Peyer's patch (tissue), 4 donors: ENCODE measurements at places on chromosomes 6 and 20. TPM values are rescaled to one million over a fixed set of nuclear protein-coding genes. Genes with fewer than 3 reads are reported as not detected.

- H3K27me3 ChIP-seq, result no peaks in the 10 kb centered on the region
- H3K4me3 ChIP-seq, result no peak overlapping the region
- no peaks in the 10 kb centered on the region for H3K36me3 ChIP-seq
- no peak for DNase-seq
- H3K4me1 ChIP-seq, result no peaks in the 10 kb centered on the region
Measured at GRCh38 chr20:8049310-8049709, 29.7 kb upstream of the TMX4 start.

DNA sequence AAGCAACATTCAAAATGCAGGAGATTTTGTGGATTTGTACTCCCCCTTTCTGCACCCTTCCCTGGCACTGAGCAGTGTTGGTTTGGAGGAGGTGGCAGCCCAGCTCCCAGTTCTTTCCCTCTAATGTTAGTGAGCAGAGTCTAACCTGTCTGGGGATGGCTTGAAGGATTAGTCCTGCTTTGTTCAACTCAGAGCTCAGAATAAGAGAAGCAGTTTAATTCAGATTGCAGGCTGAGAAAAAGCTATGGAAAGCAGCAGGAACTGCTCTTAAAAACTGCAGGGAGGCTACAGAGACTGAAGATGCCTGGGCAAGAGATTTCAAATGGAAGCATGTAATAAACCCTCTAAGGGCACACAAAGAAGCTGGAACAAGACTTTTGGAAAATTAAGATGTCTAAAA lies 223.4 kb upstream of the GGTLC1 start:
- H3K4me3 ChIP-seq, result no peak overlapping the region
- H3K36me3 ChIP-seq, result no peaks in the 10 kb centered on the region
- no peak overlapping the region for H3K27ac ChIP-seq
- H3K4me1 ChIP-seq, result no peaks in the 10 kb centered on the region

The RAET1E gene
- total RNA-seq, result not detected

The HLA-DMB gene
- 59.4 TPM for total RNA-seq

The ZFP57 gene
- not detected for total RNA-seq

The OLIG3 gene
- total RNA-seq, result not detected

- no peaks in the 10 kb centered on the region for H3K4me1 ChIP-seq
- H3K27ac ChIP-seq, result no peak overlapping the region
- no peaks in the 10 kb centered on the region for H3K27me3 ChIP-seq
- peak; percentile 25 for DNase-seq
- no peak overlapping the region for H3K4me3 ChIP-seq
Measured at GRCh38 chr6:6494677-6495076, 93.8 kb upstream of the LY86 start.

DNA sequence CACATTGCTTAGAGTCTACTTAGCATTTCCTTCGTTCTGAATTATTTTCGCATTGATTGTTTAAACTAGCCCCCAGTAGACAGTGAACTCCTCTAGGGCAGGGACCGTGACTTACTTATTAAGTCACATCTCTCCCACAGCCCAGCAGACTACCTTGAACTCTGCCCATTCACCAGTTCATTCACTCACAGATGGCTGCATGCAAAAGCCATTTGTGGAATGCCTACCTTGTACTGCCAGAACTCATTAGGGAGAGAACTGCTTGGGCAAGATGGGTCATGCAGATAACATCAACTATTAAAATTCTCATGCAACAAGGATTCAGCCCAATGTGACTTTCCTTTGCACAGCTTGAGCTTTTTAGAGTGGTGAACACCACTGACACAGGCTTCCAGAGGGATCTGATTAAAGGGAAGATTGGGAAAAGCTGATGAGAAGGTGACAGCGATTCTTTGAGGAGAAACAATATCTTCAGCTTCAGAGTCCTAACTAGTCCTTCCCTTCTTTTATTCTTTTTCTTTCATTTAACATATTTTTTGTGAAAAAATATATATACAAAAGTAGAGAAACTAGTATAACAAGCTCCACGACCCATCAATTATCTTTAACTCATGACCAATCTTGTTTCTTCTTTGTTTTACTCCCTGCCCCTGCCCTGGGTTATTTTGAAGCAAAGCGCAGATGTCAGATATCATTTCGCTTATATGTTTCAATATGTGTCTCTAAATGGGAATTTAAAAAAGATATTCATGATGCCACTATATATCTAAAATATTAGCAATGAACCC lies 273.9 kb downstream of the CDC5L start:
- no peaks in the 10 kb centered on the region for H3K36me3 ChIP-seq
- no peak overlapping the region for H3K27ac ChIP-seq
- H3K27me3 ChIP-seq, result no peaks in the 10 kb centered on the region
- no peak overlapping the region for H3K4me3 ChIP-seq
- no peak for DNase-seq

The SLC22A16 gene
- total RNA-seq, result not detected

- no peak overlapping the region for H3K4me3 ChIP-seq
- H3K36me3 ChIP-seq, result peaks cover 23% of the 10 kb centered on the region
- no peak for DNase-seq
- H3K4me1 ChIP-seq, result no peaks in the 10 kb centered on the region
Measured at GRCh38 chr6:3305216-3305565, 46.4 kb downstream of the PSMG4 start.

The RAD21L1 gene
- not detected for total RNA-seq

The MYCT1 gene
- total RNA-seq, result 11.0 TPM

The SYCP2 gene
- total RNA-seq, result 35.5 TPM

- H3K36me3 ChIP-seq, result no peaks in the 10 kb centered on the region
- no peaks in the 10 kb centered on the region for H3K27me3 ChIP-seq
- no peak for DNase-seq
- no peak overlapping the region for H3K4me3 ChIP-seq
- H3K27ac ChIP-seq, result no peak overlapping the region
Measured at GRCh38 chr20:57198132-57199072, 68.0 kb downstream of the BMP7 start.

DNA sequence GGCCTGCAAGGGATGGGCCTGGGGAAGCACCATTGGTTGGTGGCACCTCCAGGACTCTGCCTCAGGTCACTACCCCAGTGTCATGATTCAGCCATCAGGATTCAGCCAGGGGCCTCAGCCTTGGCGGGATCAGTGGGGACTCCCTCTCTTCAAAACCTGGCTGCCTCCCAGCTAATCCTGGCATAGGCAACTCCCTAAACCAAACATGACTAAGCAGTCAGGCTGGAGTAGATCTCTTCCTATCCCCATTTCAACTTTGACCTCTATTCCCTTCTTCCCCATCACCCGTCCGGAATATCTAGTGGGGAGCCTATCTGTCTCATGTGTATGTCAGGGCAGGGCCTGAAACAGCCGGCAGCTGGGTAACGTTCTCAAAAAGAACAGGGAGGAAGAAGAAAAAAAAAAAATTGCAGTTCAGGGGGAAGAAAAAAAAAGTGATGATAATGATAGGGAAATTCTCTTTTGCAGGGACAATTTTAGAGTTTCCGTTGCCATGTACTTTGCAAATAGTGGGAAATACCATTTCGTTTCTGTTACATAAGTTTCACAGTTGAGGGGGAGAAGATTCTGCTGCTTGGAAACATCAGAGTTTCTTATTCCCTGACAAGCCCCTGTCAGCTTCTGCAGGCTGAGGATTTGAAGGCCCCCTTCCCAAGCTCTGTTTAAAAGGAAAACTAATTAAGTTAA lies 4.1 kb upstream of the PREX1 start:
- no peaks in the 10 kb centered on the region for H3K4me1 ChIP-seq
- no peaks in the 10 kb centered on the region for H3K27me3 ChIP-seq
- H3K27ac ChIP-seq, result no peak overlapping the region
- H3K36me3 ChIP-seq, result no peaks in the 10 kb centered on the region

The IMPG1 gene
- total RNA-seq, result not detected

GRCh38 chr6:2433266-2433665 lies 187.9 kb upstream of the GMDS start:
- no peak overlapping the region for H3K4me3 ChIP-seq
- H3K27ac ChIP-seq, result no peak overlapping the region
- H3K4me1 ChIP-seq, result no peaks in the 10 kb centered on the region
- no peak for DNase-seq
- no peaks in the 10 kb centered on the region for H3K36me3 ChIP-seq
- H3K27me3 ChIP-seq, result no peaks in the 10 kb centered on the region

GRCh38 chr6:2875359-2876191 lies 27.5 kb downstream of the SERPINB9 start:
- peaks cover 27% of the 10 kb centered on the region for H3K4me1 ChIP-seq
- no peaks in the 10 kb centered on the region for H3K36me3 ChIP-seq
- H3K27me3 ChIP-seq, result no peaks in the 10 kb centered on the region
- H3K4me3 ChIP-seq, result peak overlapping the region; percentile 59

The COL12A1 gene
- 53.1 TPM for total RNA-seq

The DNAH8 gene
- not detected for total RNA-seq

The TSPO2 gene
- total RNA-seq, result not detected

GRCh38 chr6:125611573-125612344 lies 137.7 kb upstream of the HEY2 start:
- H3K4me1 ChIP-seq, result no peaks in the 10 kb centered on the region
- H3K4me3 ChIP-seq, result no peak overlapping the region
- H3K27ac ChIP-seq, result no peak overlapping the region
- no peaks in the 10 kb centered on the region for H3K36me3 ChIP-seq
- DNase-seq, result no peak

DNA sequence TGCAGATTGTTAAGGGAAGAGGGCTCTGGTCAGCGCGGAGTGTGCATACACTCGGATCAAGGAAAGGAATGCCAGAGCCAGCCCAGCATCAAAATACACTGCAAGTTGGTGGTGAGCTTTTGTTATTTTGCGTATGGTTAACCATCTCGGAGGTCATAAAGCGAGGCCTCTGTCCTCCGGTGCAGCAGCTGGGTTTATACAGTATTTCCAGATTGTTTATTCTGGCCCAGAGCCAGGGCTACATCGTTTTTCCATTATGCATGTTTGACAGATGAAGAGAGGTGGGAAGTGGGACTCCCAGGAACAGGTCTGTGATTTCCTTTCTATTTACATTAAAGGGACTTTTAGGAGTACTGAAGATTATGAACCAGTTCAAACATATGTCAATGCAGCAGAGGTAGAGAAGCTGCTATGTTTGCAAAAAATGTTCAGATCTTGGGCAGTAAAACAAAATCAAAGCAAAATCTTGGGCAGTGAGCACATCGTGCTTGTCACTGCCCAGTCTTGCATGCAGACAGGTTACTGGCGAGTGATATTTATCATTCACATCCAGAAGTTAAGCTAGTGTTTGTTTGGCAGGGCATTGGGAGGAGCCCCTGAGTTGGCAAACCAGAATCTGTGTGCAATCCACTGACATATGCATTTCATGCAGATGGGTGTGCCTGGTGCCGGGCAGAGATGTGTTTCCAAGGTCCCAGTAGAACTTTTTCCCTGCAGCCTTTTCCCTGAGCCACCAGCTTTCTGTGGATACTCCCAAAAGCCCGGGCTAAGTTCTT lies 256.3 kb upstream of the TAB2 start:
- no peaks in the 10 kb centered on the region for H3K27me3 ChIP-seq
- no peak overlapping the region for H3K4me3 ChIP-seq
- DNase-seq, result no peak
- peaks cover 10% of the 10 kb centered on the region for H3K4me1 ChIP-seq
- H3K36me3 ChIP-seq, result no peaks in the 10 kb centered on the region

The PCK1 gene
- total RNA-seq, result 98.2 TPM

GRCh38 chr6:2733736-2734480 lies 16.8 kb downstream of the MYLK4 start:
- no peak for DNase-seq
- H3K4me3 ChIP-seq, result no peak overlapping the region
- H3K4me1 ChIP-seq, result no peaks in the 10 kb centered on the region

DNA sequence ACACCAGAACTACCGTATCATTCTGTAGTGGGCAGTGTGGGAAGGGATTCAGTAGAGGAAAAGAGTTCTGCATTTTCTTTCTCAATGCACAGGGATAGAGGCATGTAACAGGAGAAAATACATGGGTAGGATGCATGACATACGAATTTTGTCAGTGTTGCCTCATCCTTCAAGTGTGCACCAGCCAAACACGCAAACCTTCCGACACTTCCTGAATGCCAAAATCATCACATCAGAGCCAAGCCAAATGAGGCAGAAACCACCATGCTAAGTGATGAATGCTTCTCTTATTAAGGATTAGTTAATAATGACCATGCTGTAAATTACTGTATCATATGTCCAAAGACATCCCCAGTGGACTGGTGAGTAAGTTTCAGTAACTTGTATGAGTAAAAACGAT lies 27.3 kb downstream of the RAMACL start:
- no peak overlapping the region for H3K27ac ChIP-seq
- no peak for DNase-seq
- H3K27me3 ChIP-seq, result no peaks in the 10 kb centered on the region
- no peak overlapping the region for H3K4me3 ChIP-seq

DNA sequence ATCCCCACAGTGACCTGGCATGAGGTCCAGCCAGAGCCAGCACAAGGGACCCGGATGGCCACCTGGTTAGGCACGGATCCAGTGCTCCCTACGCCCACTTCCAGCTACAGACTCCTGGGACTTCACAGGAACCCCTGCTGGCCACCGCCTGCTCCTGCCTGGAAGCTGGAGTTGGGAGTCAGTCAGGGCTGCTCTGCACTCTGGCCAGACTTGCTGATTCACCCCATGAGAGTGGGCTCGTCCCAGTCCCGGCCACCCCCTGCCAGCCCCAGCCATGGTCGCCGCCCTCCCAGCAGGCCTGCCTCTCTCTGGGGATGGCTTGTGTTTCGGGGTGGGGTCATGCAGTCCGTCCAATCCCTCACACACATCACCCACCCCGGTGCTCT lies 125.8 kb downstream of the DLL1 start:
- H3K27me3 ChIP-seq, result no peaks in the 10 kb centered on the region
- no peak overlapping the region for H3K4me3 ChIP-seq
- no peak for DNase-seq
- H3K27ac ChIP-seq, result no peak overlapping the region
- H3K4me1 ChIP-seq, result no peaks in the 10 kb centered on the region

DNA sequence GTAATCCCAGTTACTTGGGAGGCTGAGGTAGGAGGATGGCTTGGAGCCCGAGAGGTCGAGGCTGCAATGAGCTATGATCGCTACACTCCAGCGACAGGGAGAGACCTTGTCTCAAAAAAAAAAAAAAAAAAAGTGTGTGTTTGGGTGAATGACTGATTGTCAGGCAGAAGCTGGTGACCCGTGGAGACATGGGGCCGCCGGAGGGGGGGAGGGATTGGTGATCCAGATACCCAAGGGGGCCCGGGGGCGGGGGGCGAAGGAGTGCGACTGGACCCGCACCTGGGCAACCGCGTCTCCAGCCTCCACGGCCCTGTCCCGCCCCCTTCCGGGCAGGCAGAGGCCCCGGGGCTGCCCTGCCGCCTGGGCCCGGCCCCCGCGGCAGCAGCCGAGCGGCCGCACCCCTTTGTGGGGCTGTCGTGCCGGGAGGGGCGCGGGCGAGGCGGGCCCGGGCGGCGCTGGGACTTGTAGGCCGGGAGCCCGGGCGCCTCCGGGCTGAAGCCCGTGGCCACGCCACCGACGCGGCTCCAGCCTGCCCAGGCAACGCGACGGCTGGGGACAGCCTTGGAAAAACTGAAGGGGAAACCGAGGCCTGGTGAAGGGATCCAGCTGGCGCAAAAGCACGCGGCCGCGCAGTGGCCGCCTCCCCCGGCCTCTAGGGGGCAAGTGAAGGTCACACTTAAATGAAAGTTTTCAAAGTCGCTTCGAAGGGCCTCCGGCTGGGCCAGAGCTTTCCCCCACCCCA lies 2.1 kb upstream of the RBM38 start:
- peaks cover 27% of the 10 kb centered on the region for H3K4me1 ChIP-seq
- peak overlapping the region; percentile 33 for H3K4me3 ChIP-seq
- H3K27ac ChIP-seq, result peak overlapping the region; percentile 55
- H3K27me3 ChIP-seq, result no peaks in the 10 kb centered on the region

The APCDD1L gene
- total RNA-seq, result not detected

The TCF15 gene
- not detected for total RNA-seq

The SRPK1 gene
- total RNA-seq, result 137 TPM

The HLA-DOB gene
- 13.2 TPM for total RNA-seq
